ENCODE measurements at places on chromosomes 7 and 10. TPM values are rescaled to one million over a fixed set of nuclear protein-coding genes. Genes with fewer than 3 reads are reported as not detected.

- no peak for DNase-seq
These were observed 177.6 kb downstream of the PLPP4 start for GRCh38 chr10:120634659-120635058.

DNA sequence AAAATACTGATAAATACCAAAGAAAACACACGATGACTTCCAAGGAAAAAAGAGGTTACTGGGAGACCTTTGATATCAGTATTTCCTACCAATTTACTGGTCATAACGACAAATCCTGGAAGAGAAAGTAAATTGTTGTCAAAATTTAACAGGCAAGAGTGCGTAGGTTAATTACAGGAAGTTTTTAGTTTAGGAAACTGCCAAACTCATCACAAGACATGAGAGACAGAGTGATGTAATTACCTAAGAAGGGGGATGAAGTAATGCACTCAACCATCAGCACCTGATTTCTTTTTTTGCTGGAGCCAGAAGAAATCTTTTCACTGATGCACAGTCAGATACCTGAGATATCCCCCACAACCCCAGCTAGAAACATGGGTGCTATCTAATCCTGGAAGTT is 16.8 kb downstream of the MACC1 start:
- DNase-seq = no peak

- no peak for DNase-seq
These were observed 57.4 kb upstream of the SVIL start for GRCh38 chr10:29692121-29692539.

- no peak for DNase-seq
These were observed 114.6 kb downstream of the EPC1 start for GRCh38 chr10:32232378-32232777.

The PLXNA4 gene
- 5.8 TPM for total RNA-seq

DNA sequence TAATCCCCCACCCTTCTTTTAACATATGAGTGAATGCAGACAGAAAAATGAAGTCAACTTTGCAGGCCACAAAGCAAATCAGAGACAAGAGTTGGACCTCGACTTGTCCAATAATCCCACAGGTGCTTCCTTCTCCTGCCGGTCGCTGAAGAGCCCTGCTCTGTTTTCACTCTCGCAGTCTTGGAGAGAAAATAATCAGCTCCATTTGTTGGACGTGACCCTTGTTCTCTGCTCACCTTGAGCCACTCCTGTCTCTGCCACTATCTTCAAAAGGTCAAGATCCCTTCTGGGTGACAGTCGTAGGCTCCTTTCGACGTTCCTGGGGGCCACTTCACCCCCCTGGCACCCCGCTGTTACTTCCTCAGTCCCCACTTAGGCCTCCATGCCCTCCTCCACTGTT is 2.8 kb upstream of the KLF6 start:
- DNase-seq = no peak
